ENCODE measurements at places on chromosomes 12 and 14.

- no peak for DNase-seq
Observed at GRCh38 chr14:90302529-90303303, 29.0 kb downstream of the NRDE2 start.

GRCh38 chr14:55458800-55459515 is 18.5 kb upstream of the TBPL2 start:
- DNase-seq = no peak

DNA sequence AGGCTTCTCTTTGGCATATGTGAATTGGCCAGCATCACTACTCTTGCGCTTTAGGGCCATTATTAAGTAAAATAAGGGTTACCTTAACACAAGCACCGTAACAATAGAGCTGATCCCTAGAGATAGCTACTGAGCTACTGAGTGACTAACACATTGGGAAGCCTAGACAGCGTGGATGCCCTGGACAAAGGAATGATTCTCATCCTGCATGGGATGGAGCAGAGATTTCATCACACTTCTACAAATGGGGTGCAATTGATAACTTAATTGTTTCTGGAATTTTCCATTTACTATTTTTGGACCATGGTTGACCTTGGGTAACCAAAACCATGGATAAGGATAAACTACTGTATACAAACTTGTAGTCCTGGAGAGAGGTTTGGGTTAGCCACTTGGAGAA is 57.1 kb downstream of the FBXO34 start:
- DNase-seq = no peak

- DNase-seq = no peak
Observed at GRCh38 chr12:111276146-111276545, 92.7 kb downstream of the PHETA1 start.

DNA sequence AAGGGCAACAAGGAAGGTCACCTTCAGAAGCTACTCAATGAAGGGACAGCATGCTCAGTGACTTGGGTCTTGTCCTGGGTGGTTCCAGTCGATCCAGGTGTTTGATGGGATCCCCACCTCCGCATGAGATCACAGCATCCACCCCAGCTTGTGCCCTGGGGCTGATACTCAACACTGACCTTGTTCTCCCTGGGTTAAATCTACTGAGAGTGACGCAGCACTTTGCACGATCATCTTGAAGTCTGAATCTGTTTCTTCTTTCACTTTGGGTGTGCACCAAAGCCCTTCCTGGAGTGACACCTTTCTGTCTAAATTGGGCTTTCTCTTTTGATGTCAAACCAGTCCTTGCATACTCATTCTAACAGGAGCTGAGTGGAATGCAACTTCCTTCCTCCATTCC is 13.8 kb downstream of the NOS1 start:
- DNase-seq = no peak

- no peak for DNase-seq
Observed at GRCh38 chr12:79618848-79619404, 71.8 kb downstream of the PAWR start.

DNA sequence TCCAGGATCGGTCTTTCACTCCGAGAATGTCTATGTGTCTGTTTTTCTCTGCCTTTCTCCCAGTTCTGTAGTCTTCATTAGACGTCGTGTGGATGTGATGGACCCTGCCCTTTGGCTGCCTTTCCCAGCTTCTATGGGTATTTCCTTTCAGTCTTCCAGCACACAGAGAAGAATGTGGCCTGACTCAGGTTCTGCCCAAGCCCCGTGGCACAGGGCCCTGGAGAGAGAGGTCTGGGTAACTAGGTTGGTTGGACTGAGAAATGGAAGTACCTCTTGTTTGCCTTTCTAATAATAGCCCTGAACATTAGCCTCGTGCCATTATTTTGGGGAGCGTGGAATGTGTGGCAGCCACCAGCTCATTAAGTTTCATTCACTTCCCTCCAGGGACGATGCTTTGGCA is 3.8 kb downstream of the FOXJ2 start:
- no peak for DNase-seq

- DNase-seq = no peak
Observed at GRCh38 chr14:105392131-105393090, 5.9 kb upstream of the TEX22 start.

- no peak for DNase-seq
Observed at GRCh38 chr14:58785701-58786100, 147.9 kb downstream of the DACT1 start.

GRCh38 chr14:69818758-69819191 is 21.7 kb upstream of the SLC10A1 start:
- peak; percentile 9 for DNase-seq

DNA sequence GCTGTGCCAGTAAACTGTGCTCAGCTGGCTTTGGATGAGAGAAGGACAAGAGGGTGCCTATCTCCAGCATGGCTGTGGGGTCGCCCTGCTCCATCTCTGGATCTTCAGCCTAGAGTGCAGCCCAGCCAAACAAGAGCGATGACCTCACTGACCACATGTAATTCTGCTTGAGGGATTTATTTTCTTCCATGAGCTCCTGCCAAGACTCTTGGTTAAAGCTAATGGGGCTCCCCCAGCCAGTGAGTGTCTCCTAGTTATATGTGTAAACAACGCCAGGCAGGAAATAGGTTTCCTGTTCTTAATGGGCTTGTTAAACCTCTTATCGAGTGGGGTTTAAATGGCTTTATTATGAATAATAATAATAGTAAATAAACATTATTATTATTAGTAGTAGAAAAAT is 397.2 kb downstream of the NRXN3 start:
- DNase-seq = no peak

GRCh38 chr14:87785897-87786296 is 207.1 kb downstream of the GALC start:
- no peak for DNase-seq

DNA sequence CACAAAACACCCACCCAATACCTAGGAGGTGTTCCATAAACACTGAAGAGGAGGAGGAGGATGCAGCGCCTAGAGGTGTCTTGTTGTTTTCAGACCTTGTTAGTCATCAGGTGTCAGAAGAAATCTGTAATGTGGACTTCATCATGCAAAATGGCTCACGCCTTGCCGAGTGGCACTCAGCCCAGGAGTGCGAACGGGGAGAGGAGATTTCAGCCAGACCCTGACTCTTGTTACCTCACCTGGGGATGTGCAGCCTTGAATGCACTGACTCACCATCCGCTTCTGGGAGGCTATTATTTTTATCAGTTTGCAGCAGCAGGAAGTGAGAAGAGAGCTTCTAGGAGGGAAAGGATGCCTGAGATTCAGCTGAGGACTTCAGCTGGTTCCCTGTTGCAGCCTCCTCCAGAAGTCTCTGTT is 48.2 kb upstream of the PLXNC1 start:
- no peak for DNase-seq

DNA sequence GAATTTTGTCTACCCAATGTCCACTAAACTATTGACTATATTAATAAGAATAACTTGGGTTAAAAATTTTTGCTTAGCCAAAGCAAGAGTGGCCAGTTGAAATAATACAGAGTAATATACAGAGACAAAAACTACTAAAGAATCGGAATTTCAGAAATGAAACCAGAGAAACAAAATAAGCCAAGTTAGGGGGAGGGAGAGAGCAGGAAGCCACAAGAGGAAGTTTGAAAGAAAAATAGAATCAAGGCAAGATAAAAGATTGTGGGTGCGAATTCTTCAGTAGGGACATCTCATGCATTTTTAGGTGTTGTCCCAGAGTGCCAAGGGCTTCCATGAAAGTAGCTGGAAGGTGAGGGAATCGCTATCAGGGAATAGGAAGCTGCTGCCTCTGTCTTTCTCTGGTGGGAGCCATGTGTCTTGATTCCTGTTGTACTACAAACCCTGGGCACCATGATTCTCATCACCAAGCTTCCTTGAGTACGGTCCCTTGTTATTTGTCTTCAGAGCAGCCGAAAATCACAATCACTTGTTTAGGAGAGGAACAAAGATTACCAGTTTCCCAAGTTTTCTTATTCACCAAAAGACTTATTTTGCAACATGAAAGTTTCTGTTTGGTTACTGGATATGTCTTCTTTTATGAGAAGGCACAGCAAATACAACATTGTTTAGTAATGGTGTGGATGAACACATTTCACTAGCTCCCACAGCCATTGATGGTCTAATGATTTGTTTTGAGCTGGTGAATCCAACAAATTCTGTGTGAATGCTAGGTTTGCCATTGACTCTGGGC is 16.7 kb downstream of the NEUROD4 start:
- DNase-seq = no peak

DNA sequence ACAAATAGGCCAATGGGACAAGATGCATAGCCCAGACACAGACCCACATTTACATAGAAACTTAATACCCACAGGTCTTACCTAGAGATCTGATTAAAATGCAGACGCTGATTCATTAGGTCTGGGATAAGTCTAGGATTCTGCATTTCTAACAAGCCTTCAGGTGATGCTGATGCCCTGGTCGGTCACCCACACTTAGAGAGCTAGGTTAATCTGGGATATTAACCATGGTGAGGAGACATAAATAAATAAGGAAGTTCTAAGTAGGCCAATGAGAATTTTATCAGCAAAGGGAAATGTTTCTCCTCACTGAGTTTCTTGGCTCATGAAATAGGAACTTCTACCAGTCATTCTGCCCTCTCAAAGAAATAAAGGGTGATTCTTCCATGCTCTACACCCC is 120.1 kb downstream of the BMP4 start:
- no peak for DNase-seq

DNA sequence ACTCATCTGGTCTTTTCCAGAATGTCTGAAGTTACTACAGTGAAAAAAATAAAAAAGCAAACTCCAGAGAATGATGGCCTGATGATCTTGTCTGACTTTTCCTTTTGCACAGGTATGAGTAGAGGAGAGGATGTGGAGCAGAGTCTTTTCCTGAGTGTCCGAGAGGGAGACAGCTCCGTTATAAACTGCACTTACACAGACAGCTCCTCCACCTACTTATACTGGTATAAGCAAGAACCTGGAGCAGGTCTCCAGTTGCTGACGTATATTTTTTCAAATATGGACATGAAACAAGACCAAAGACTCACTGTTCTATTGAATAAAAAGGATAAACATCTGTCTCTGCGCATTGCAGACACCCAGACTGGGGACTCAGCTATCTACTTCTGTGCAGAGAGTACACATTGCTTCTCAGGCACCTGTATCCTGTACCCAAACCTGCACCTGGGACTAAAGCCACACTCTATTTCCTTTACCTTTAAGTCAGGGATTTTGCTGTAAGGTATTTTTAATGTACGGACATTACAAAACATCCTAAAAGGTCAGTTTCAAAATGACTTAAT is 75.8 kb upstream of the OR4E1 start:
- no peak for DNase-seq

GRCh38 chr14:99736603-99737371 is 52.7 kb downstream of the CYP46A1 start:
- DNase-seq = no peak

DNA sequence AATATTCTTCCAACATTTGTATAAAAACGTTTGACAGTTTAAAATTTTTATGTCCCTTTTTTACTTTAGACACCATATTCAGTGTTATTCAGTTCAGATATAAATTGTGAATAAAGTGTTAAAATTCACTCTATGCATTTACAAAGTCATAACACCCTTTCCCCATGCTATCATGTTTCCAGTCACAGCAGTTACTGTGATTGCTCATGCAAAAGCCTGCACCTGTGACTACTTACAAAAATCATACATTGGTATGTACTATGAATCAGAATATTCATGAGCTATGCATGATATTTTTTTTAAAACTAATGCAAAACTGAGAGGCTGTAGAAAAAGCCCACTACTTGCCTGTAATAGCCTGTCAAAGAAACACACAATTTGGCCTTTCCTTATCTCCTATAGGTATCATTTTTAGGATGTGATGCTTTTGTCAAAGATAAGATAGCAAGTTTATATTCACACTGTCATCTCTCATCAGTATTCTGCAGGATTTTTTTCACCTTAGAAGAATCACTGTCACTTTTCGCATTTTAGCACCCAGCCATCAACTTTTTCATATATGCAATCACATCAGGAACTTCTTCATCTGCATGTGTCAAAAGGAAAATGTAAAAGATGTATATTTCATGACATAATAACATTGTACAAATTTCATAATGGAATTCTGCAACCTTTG is 443.2 kb downstream of the C12orf50 start:
- DNase-seq = no peak

GRCh38 chr12:123358035-123358434 is 6.6 kb downstream of the SBNO1 start:
- no peak for DNase-seq

- DNase-seq = no peak
Observed at GRCh38 chr14:67526676-67527459, 6.2 kb upstream of the PLEKHH1 start.

DNA sequence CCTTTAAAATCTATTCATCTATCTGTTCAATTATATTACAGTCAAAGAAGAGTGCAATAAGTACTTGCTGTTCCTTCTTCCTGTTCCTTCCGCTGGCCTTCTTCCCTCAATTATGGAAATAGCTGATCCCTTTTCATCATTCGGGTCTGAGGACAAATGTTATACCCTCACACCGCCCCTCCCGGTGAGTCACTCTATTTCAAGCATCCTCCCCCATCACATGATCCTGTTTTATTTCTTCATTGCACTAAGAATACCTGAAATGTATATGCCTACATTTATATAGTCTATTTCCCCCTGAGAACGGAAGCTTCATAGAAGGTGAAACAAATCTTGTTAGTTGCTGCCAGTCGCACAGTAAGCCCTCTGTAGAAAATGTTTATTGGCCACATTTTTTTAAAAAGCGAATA is 2.5 kb downstream of the SLC38A1 start:
- DNase-seq = peak; percentile 26

- DNase-seq = peak; percentile 40
Observed at GRCh38 chr12:14723763-14724162, 27.4 kb upstream of the GUCY2C start.

DNA sequence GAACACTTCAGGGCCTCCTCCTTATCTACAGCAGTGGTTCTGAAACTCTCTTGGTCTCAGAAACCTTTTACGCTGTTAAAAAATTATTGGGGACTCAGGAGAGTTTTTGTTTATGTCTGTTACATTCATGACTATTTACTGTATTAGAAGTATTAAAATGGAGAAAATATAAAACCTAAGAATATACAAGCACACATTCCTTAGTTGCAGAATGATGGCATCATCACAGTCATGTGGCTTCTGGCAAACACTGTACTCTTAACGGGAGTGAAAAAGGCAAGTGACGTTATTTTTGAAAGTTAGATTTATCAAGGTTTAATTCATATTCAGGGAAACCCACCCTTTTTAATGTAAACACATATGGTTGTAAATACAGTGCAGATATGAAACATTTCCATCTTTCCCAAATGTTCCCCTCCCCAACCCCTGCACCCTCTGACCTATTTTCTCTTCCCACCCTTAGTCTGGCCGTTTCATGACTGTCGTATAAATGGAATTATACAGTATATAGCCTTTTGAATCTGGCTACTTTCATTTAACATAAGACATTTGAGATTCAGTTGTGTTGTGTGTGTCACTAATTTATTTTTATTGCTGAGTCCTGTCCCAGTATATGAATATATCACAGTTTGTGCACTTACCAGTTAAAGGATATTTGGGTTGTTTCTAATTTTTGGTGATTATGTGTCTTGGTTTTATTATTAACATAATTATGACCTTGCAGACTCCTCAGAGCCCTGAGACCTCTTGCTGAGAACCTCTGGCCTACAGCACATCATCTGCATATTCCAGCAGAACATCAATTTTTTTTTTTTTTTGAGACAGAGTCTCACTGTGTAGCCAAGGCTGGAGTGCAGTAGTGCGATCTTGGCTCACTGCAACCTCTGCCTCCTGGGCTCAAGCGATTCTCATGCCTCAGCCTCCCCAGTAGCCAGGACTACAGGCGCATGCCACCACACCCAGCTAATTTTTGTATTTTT is 457.0 kb downstream of the PCNX1 start:
- no peak for DNase-seq

GRCh38 chr12:2498964-2499500 is 295.7 kb upstream of the FKBP4 start:
- no peak for DNase-seq
